ENCODE measurements at places on chromosomes 5 and 9.

DNA sequence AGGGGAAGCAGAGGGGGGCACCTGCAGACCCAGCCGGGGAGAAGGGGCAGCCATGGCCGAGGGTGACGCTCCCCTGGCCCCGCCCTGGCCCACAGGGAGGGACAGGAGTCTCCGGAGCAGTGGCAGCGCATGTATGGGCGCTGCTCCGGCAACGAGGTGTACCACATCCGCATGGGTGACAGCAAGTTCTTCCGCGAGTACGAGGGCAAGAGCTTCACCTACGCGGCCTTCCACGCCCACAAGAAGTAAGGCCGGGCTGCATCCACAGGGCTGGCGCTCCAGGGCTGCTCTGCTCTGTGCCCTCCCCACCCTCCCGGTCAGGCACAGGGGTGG lies 68.2 kb downstream of the KCNT1 start:
- DNase-seq, result no peak

GRCh38 chr5:122704247-122705036 lies 70.4 kb upstream of the SNX2 start:
- DNase-seq, result no peak

GRCh38 chr9:124079176-124079925 lies 67.8 kb downstream of the LHX2 start:
- DNase-seq, result no peak

- peak; percentile 67 for DNase-seq
Measured at GRCh38 chr5:79831381-79832309, 142.0 kb downstream of the CMYA5 start.

- no peak for DNase-seq
Measured at GRCh38 chr9:114552706-114553105, 34.9 kb upstream of the ATP6V1G1 start.

DNA sequence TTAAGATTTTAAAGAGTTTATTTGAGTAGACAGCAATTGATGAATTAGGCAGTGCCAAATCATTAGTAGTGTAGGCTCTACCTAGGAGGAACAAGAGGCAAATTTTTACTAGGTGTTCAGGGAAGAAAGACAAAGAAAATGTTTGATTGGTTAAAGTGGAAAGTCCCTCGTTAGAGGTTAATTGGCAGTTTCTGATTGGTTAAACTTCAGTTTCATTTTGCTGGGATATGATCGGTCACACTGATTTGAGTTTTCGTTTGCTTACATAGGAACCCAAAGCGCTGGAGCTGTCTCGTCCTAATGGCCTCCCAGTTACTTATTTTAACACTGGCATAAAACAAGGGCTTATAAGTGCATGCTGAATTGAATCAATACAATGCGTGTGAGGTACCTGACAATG lies 15.1 kb downstream of the DMAC1 start:
- no peak for DNase-seq

- DNase-seq, result no peak
Measured at GRCh38 chr5:116876240-116876840, 301.7 kb upstream of the SEMA6A start.

DNA sequence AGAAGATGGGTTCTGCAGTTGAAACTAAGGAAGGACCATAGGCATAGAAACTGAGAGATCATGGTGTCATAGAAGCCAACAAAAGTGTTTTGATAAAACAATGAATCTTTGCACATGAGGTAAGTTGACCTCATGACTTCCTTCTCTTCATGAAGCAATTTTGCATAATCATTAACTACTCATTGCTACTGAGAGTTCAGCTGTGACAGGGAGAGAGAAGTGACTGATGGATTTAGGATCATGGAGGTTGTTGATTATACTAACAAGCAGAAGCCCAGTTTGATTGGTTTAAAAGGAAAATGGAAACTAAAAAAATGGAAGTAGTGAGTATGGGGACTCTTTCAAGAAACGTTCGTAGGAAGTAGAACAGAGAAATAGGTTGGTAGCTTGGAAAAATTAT lies 51.2 kb downstream of the PARP8 start:
- no peak for DNase-seq
